H1 (cell line): ENCODE measurements at places on chromosomes 1 and 21. TPM values are rescaled to one million over a fixed set of nuclear protein-coding genes. Genes with fewer than 3 reads are reported as not detected.

RSPH1 gene
- total RNA-seq, result 0.36 TPM in 1 of 2 replicates, not detected in the other

EPHA8 gene
- 4.0 and 4.3 TPM in 2 replicates for total RNA-seq

CAPN9 gene
- 0.22 and 0.44 TPM in 2 replicates for total RNA-seq

APCS gene
- total RNA-seq, result not detected in 2 replicates

NEXN gene
- 2.6 and 2.9 TPM in 2 replicates for total RNA-seq

UMODL1 gene
- not detected in 2 replicates for total RNA-seq

GUCA2B gene
- not detected in 2 replicates for total RNA-seq

RHBDL2 gene
- total RNA-seq, result 0.84 and 1.2 TPM in 2 replicates

S100B gene
- 0.38 and 0.69 TPM in 2 replicates for total RNA-seq

LRRC71 gene
- total RNA-seq, result not detected in 2 replicates

KIRREL1 gene
- total RNA-seq, result 39.0 and 41.8 TPM in 2 replicates

LAX1 gene
- total RNA-seq, result 0.11 and 0.23 TPM in 2 replicates

RNU1-1 gene
- total RNA-seq, result 1,303 and 1,497 TPM in 2 replicates

MROH7 gene
- total RNA-seq, result 0.07 TPM in 1 of 2 replicates, not detected in the other

APOBEC4 gene
- not detected in 2 replicates for total RNA-seq

HFM1 gene
- 0.99 and 1.2 TPM in 2 replicates for total RNA-seq

ELAVL4 gene
- total RNA-seq, result 0.89 and 1.2 TPM in 2 replicates

CCDC17 gene
- total RNA-seq, result 1.9 and 2.0 TPM in 2 replicates

ITGB2 gene
- total RNA-seq, result 0.24 and 0.36 TPM in 2 replicates

ESPN gene
- total RNA-seq, result 14.8 and 16.3 TPM in 2 replicates

IL24 gene
- total RNA-seq, result not detected in 2 replicates

NCF2 gene
- not detected in 2 replicates for total RNA-seq

ATP1A4 gene
- 0.57 and 0.61 TPM in 2 replicates for total RNA-seq
